NCI-H446 (cell line): ENCODE measurements at places on chromosomes 2 and 18.
A peak's percentile ranks its signal among the peaks of the same experiment; 100 is the strongest.

DNA sequence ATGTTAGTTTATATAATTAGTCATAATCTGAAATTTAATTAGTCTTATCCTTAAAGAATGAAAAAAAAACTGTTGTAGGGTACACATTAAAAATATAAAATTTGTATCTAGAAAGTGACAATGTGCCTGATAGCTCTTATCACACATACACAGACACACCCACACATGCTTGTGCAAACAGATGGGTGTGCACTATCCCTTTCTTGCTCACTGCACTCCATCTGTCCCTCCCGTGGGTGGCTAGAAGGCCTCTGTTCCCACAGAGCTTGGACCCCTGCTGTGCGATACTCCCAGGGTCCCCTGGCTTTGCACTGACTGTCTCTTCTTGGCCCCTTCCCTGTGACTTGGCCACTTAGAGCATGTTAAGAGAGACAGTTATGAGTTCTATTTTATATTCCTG, 123.9 kb upstream of the ACKR3 start:
- no peak for DNase-seq

DNA sequence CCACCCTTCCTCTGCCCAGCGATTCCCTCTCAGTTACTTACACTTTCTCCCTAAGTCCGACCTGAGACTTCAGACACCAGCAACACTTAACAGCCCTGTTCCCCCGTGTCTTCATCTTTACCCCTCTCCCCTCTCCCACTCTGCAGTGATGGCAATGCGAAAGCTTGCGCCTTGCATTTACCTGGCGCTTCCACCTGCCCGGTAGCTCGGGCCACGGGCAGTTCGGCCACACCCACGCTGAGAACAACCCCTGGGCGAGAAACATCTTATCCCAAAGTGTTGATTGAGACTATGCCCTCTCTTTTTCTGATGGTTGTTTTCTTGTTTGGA, 558 bp downstream of the DNAJC10 start:
- no peak for DNase-seq

DNA sequence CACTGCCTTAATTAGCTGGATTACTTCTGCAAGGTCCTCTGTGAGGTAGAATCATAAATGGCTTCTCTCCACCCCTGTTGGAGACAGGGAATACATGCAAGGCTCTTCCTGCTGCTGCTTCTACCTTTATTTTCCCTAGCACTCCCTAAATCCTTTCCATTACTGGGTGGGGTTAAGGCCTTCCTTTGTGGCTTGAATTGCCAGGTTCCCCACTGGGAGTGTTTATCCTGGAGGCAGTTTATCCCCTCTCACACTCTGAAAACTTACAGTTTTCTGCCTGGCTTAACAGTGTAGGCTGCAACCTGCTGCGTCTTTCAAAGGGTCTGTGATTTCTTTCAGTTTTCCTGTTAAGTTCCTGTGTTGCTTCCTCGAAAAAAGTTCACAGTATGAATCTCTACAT, 1062.3 kb upstream of the CRIM1 start:
- DNase-seq: no peak

GRCh38 chr2:39039072-39039471, 81.8 kb downstream of the SOS1 start:
- no peak for DNase-seq

DNA sequence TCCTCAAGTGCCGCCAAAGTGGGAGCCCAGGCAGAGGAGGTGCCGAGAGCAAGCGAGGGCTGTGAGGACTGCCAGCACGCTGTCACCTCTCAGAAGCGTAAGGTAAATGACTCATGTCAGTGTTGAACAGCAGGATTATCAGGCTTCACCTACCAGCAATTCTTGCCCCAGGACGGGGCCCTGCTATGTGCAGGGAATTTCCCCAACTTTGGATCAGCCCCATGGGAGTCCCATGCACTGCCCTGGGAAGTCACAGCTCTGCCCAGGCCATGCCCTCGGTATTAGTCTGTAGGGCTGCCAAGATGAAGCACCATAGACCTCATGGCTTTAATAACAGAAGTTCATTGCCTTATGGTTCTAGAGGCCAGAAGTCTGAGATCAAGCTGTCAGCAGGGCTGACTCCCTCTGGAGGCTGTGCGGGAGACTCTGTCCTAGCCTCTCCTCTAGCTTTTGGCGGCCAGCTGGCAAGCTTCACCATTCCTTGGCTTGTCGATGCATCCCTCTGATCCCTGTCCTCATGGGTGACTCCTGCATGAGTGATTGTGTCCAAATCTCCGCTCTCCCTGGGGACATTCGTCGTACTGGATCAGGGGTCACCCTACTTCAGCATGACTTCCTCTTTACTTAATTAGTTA, 55.9 kb downstream of the TRPM8 start:
- DNase-seq: peak; percentile 47
